ENCODE measurements at places on chromosomes 6 and 20.
A peak's percentile ranks its signal among the peaks of the same experiment; 100 is the strongest.

- DNase-seq, result no peak
Measured at GRCh38 chr6:155188707-155189496, 74.9 kb upstream of the CLDN20 start.

- no peak for DNase-seq
Measured at GRCh38 chr6:165939601-165940290, 227.9 kb downstream of the TBXT start.

- DNase-seq, result no peak
Measured at GRCh38 chr20:50663095-50663821, 28.1 kb downstream of the RIPOR3 start.

DNA sequence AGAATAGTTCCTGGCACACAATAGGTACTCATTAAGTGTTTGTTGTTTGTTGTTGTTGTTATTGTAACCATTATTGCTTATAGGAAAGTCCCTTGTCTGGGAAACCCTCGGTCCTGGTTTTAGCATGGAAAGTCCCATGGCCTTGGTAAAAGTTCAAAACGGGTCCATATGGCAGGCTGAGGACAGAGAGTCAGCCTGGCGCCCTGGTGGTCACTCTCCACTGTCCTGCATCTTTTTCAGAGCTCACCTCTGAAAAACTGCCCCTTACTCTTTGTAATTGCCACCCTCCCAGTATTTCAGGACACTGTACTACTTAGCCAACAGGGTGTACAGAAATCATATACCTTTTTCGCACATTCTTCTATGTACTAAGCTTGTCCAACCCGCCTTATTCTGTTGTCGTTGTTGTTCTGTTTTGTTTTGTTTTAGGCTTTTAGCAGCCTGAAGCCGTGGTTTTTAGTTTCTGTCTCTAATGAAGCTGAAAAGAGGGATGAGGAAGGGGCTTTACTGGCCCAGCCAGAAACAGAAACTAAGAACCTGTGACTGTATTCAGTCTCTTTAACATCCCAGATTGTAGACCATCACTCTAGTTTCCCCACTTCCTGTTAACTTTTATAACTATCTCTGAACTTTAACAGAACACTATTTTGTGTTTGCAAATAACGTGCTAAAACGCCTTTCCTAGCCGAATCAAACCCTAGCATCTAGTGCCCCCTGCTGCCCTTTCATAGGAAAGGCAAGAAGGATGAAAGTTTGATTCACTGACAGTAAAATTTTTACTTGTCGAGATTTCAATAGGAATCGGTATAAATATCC is 7.6 kb upstream of the TMEM14A start:
- peak; percentile 53 for DNase-seq

- no peak for DNase-seq
Measured at GRCh38 chr6:42320762-42321161, 103.1 kb upstream of the MRPS10 start.

GRCh38 chr6:16849280-16849987 is 88.2 kb upstream of the ATXN1 start:
- peak; percentile 35 for DNase-seq

GRCh38 chr6:136594671-136595070 is 44.4 kb upstream of the MAP7 start:
- DNase-seq, result no peak

DNA sequence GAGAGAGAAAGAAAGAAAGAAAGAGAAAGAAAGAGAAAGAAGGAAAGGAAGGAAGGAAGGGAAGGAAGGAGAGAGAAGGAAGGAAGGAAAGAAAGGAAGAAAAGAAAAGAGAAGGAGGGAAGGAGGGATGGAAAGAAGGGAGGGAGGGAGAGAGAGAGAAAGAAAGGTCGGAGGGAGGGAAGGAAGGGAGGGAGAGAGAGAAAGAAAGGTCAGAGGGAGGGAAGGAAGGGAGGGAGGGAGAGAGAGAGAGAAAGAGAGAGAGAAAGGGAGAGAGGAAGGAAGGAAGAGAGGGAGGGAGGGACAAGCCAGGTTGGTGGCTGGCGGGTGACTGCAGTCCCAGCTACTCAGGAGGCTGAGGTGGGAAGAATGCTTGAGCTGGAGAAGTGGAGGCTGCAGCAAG is 27.3 kb upstream of the ZNF184 start:
- DNase-seq, result no peak

DNA sequence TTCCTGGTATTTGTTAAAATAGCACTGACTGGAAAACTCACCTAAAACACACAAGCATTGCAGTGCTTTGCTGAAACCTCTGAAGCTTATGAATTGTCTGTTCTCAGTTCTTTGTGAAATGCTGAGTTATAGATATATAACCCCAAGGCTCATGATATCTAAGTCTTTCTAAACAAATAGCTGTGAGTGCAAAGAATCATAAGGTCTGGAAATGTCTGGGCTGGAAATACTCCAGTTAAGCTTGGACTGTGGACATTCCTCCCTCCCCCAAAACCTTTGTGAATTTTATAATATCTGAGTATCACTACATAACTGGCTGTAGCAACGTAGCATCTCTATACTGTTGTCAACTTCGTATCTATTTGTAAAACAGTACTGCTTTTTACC is 69.1 kb downstream of the CBLN4 start:
- DNase-seq, result no peak

- DNase-seq, result no peak
Measured at GRCh38 chr6:142294679-142295078, 7.1 kb upstream of the ADGRG6 start.

GRCh38 chr20:48944663-48945297 is 23.3 kb downstream of the ARFGEF2 start:
- DNase-seq, result no peak

DNA sequence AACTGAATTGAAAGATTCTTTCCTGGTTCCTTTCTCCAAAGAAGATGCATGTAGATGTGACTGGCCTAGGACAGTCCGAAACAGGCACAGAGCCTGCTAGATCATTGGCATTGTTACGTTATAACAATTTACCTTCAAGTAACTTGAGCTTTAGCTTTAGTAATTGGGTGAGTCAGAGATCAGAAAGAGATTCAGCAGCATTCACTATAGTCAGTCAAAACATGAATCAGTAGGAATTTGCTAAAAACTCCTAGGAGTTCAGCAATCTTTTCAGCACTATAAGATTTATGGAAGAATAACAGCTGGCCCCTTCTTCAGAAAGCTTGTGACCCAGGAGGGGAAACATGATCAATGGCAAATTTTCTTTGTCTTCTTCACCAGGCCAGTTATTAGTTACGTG is 281.7 kb upstream of the PRDM1 start:
- DNase-seq, result no peak

GRCh38 chr20:63023936-63024571 is 17.3 kb upstream of the BHLHE23 start:
- no peak for DNase-seq

- no peak for DNase-seq
Measured at GRCh38 chr20:38350879-38351775, 4.8 kb downstream of the LBP start.

GRCh38 chr6:43933148-43933885 is 163.3 kb downstream of the VEGFA start:
- peak; percentile 54 for DNase-seq

DNA sequence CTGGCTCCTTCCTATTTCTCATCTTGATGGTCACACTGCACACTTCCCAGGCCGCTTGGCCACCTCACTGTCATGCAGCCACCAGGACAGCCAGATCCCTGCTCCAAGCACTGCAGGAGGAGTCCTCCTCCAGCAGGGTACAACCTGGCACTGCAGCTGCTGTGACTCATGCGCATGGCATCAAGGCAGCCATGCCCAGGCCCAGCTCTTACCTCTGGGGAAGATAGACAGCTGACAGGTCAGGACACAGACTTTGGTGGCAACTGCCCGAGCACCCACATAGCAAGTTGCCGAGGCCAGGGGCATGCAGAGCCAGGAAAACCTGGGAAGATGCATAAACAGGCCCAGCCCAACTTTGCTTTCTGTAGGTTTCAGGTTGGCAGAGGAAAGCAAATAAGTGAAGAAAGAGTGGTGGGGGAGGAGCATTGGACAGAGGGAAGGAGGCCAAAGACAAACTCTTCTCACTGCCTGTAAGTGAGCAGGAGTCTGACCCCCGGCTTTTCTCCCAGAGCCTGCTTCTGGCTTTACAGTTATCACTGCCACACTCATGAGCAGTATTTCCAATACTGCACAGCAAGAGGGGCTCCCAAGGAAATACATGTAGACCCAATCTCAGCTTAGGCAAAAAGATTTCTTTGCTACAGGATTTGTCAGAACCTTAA is 38.8 kb downstream of the SLC22A3 start:
- no peak for DNase-seq

DNA sequence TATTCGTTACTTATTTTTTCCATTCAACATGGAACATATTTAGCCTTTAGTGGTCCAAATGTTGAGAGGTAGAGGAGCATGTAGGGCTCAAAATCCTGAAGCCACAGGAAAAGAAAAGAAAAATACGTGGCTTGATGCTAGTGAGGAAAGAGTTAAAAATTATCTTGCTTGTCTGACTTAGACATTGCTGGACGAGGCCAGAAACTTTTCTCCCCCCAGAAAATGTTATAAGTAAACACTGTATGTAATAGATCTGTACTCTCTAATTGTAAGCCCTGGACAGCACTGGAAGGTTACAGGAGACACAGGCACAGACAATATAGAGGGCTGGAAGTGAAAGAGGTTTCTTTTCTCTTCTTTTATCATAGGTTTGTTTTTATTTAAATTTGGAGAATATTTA is 165.6 kb downstream of the ZFP64 start:
- no peak for DNase-seq

DNA sequence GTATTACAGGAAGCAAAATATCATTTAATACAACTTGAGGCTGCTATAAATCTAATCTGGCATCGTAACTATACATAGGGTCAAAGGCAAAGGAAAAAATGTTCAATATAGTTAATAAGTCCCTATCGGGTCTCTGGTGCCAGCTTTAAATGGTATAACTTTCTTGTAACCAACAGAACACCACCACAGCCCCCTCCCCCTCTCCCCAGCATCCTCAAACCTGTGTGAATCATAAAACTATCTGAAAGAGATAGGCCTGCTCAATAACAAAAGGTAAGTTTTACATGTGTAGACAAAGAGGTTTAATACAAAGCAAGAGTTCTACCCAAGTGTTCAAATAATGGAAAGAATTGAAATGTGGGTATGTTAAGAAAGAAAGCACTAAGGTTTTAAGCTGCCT is 12.2 kb downstream of the SMLR1 start:
- no peak for DNase-seq

- DNase-seq, result no peak
Measured at GRCh38 chr20:50197463-50198179, 7.0 kb downstream of the CEBPB start.

- DNase-seq, result no peak
Measured at GRCh38 chr6:140893432-140893831, 1239.3 kb upstream of the GJE1 start.

DNA sequence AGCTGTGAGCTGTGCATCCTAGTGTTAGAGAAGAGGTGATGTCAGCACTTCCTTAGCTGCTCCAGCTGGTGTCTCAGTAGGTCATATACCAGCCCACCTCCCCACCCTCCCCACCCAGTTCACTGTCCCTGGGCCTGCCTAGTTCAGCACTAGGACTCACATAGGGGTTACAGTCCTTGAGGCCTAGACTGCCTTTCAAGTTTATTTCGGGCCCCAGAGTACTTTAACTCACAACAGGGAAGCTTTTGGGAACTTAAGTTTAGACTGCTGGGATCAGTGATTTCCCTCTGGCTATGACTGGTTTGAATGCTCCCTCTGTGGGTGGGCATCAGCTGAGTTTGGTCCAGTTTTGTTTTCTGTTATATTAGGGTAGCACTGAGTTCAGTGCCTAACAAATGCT is 139.2 kb upstream of the MMS22L start:
- DNase-seq, result no peak

- no peak for DNase-seq
Measured at GRCh38 chr6:3426091-3426926, 30.5 kb downstream of the SLC22A23 start.

- DNase-seq, result peak; percentile 56
Measured at GRCh38 chr6:5379647-5380242, 118.4 kb downstream of the FARS2 start.

DNA sequence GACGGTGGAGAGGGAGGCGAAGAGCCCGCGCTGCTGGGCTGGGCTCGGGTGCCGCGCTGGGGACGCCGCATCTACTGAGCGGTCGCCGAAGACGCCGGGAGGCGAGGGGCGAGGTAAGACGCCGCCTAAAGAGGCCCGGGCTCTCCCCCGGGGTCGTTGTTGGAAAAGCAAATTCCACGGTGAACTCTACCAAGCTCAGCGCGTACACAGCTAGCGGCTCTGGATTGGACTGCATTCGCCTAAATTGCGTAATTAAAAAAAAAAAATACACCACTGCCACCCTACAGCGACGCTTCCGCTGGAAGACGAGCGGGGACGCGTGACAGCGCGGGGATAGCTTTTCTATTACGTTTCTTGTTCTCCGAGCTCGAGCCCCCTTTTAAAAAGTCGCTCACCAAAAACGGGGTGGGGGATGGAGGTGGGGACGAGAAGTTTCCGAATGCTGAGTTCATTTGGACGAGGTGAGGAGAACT is 92.0 kb upstream of the PRDM1 start:
- DNase-seq, result peak; percentile 23

DNA sequence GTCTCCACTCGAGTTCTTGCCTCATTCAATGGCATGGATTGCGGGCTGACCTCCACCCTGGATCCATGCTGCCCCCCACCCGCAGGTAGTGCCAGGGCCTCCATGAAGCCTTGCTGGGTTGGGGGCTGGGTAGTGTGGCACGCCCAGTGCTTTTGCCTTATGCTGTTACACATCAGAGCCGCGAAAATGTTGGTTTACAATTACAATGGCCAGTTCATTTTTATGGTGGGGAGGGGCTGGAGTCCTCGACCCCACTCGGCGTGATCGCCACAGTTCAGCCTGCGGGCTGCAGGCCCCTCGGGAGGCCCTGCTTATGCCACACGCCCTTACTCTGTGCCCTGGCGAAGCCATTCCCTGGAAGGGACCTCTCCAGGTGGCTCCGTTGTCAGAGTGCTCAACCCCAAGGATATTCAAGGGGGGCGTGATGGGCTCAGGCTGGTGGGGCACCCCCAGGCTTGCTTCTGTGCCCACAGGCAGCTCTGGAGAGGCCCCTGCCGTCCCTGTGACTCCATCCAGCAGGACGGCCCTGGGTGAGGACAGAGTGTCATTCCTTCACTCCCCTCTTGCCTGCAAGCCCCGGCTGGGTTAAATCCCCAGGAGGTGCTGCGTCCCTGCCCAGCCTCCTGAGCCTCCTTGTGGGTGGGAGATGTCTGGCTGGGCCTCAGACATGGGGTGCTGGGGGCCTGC is 14.8 kb downstream of the ITPA start:
- DNase-seq, result no peak

- DNase-seq, result no peak
Measured at GRCh38 chr20:25489221-25489871, 81.9 kb downstream of the GINS1 start.

GRCh38 chr6:147310521-147310920 is 106.3 kb downstream of the STXBP5 start:
- no peak for DNase-seq

- no peak for DNase-seq
Measured at GRCh38 chr20:3661814-3662665, 1.2 kb downstream of the GFRA4 start.

Measured in HEK293T (cell line).